NCI-H510A treated with DMSO at 0.1 percent for 48 hours (cell line): ENCODE measurements at places on chromosomes 2 and 18.

- DNase-seq: no peak
Observed at GRCh38 chr2:233387667-233388528, 33.6 kb downstream of the DGKD start.

GRCh38 chr2:224875841-224876240, 159.7 kb upstream of the CCDC195 start:
- DNase-seq: no peak

DNA sequence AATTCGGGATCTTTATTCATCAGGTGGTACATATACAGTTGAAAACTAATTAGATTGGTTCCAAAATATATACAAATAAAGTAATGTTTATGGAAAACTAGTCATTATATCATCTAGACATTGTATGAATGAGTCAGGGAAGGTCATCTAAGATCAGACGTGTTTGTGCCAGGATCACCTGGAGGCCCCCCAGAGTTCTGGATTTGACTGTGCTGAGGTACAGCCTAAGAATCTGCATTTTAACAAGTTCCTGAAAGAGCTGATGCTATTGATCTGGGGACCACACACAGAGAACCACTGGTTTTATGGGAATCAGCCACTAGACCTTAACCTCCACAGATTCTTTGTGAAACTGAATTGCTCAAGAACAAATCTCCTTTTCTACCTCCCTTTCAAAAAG, 43.2 kb downstream of the PARD6G start:
- DNase-seq: no peak

- DNase-seq: no peak
Observed at GRCh38 chr2:136534811-136535210, 230.5 kb upstream of the THSD7B start.

DNA sequence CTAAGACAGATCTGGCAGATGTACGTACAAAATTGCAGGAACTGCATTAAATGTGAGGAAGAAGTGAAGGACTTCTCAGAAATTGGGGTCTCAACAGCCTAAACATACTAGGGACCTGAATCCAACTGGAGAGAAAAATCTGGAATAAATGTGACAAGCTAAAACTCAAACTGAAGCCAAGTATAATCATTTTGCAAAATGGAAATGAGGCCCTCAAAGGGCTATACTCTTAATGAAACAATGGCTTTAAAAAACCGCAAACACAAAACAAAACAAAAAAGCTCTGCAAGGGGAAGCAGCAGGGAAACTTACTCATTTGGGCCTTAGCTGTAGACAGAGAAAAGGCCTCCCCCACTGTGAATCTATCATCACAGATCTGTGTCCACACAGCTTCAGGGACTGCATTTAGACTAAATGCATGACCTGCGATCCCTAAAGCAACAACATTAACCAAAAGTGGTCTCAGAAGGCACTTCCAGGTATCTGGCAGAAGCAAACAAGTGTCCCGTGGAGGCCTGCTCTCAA, 63.2 kb downstream of the CCBE1 start:
- DNase-seq: no peak

- no peak for DNase-seq
Observed at GRCh38 chr2:231250146-231250545, 51.7 kb downstream of the ARMC9 start.

DNA sequence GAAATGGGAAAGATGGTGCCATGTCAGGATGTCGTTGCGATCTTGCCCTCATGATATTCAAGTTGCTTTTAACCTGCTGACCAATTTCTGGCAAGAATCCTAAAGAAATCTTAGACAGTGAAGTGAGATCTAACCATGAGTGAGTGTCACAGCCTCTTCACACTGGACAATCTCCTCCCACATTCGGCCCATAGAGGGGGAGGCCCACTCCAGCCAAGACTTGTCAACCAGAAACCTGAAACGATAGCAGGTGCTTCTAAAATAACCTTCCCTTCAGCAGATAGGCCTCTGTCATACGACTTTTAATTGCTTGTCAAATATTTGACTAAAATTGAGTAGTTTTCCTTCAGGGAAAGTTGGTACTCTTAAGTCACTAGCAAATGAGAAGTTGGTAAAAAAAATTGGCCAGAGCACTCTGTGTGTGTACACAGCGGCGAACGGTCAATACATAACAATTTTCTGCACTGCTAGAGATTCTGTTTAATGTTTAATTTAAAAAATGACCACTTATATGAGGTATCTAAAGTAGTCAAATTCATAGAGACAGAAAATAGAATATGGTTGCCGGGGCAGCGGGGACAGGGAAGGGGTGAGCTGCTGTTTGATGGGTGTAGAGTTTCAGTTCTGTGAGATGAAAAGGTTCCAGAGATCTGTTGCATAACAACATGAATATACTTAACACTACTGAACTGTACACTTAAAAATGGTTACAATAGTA, 110.2 kb downstream of the VAPA start:
- DNase-seq: peak; percentile 76

- DNase-seq: no peak
Observed at GRCh38 chr2:181243319-181243718, 213.9 kb upstream of the ITGA4 start.

DNA sequence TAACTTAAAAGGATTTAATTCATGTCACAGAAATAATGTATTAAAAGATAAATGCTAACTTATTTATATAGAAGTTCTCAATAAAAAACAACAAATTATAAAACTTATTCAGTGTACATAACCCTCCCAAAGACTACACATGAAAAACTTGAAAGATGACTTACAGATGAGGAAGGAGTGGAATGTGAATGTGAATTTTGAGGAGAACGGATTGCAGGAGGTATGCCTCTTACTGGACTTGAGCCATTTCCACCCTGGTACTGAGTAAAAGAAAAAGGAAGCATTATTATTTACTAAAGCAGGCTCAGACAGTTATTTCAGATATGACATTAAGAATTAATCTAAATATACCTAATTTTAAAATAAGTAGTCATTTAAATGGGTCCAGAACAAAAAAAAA, 104.4 kb downstream of the TLK1 start:
- DNase-seq: no peak

DNA sequence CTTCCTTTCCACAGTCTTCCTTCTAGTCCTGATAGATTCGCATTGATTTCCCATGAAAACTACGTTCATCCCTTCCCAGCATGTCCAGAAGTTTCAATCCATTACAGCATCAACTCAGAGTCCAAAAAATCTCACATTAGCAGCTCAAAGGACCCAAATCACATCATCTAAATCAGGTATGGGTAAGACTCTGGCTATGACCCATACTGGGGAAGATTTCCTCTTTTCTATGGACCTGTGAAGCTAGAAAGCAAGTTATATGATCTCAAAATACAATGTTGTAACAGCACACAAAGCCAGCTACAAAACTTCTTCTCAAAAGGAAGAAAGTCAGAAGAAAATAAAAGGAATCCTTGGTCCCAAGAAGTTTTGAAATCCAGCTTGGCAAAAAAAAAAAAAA, 5.7 kb upstream of the DCC start:
- no peak for DNase-seq

- DNase-seq: no peak
Observed at GRCh38 chr18:47485221-47485797, 233.8 kb upstream of the SKOR2 start.

DNA sequence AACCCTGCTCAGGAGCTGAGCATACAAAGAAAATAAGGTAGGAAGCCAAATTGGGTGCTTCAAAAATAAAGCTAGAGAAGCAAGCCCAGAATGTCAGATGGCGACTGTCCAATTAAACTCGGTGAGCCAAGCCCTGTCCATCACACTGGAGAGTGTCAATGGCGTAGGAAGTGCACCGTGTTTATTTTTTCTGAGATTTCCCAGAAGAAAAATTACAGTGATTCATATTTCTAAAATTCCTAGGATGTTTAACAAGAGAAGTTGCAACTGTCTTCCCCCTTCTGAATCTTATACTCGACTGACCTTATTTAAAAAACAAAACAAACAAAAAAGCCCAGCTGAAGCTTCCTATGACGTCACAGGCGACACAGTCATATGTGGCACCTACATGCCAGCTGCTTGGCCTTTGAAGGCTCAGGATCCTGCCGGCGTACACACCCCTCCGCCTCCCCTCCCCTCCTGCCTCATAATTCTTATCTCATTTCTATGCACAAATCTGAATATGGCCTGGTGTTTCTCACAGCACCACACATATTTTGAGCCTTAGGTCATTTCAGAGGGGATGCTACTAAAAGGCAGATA, 60.8 kb downstream of the MBP start:
- DNase-seq: peak; percentile 77

DNA sequence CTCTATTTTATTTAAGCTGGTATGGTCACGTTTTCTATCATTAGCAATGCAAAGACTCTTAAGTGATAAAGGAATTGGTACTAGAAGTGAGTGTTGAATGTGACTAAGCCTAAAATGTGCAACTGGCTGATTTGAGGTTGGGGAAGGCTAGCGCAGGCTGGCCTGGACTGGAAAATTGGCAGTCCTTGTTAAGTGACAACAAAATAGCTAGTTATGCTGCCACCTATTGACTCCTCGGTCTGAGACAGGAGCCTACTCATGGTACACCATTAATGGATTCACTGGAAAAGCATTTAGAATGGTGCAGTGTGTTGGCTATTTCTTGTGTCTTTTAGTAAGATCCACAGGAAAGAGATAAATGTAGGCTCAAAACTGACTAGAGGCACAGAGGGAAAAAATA, 5.7 kb upstream of the WIPF1 start:
- peak; percentile 82 for DNase-seq

DNA sequence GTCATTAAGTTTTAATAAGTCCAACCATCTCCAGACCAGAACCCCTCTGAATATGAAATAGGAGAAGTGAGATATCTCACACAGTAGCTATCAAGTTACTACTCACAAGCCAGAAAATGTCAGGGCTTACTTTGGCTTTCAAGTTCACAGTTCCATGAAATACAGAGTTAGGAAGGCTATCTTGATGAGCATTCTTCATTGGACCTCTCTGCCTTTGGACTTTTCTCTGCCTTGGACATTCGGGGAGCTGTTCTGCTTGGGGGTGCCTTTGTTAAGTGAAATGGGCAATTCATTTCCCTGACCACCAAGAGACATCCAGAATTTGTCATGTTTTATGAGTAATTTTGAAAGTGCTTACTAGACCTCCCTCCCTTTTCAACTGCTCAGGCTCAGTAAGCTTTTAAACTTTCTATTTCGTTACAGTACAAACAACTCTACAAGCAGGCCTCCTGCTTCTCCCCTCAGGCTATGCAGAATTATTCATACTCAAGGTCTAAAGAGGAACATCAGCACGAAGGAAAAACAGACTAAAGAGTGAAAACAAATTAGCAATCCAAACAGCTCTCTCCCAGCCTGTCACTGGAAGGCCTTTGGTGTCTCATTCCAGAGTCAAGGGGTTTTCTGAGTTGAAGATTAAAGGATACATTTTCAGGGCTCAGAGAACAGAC, 95.3 kb downstream of the MREG start:
- no peak for DNase-seq

GRCh38 chr2:128997166-128997866, 678.6 kb upstream of the HS6ST1 start:
- no peak for DNase-seq

DNA sequence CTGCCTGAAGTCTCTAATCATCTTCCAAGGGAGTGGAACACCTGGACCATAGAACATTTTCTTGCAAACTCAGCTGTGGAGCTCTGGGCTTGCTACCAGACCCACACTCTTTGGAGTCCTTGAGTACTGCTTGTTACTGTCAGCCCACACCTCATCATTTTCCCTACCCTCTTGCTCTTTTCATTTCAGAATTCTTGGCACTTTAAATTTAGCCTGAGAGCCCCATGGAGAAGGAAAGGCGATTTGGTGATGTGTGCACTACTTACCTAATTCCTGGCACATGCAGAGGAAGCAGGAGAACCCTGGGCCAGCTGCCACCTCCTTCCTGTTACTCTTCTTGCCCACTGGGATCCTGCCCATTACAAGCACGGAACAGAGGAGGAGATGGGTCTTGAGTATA, 31.7 kb downstream of the TMEM178A start:
- no peak for DNase-seq

DNA sequence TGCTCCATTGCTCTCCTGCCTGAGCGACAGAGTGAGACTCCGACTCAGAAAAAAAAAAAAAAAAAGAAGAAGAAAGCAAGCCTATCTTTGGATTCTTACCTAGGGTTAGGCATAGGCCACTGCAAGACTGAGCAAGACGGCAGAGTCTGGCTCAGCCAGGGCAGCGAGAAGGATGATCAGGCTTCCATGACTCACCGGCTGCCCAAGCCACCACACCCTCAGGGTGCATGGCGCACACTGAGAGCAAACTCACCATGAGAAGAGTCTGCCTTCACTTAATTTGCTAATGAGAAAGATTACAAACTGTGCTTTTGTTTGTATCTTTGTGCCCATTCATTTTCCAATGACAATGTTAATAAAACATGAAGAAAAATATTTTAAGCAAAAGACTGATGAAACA, 8.2 kb downstream of the FAM110C start:
- no peak for DNase-seq

DNA sequence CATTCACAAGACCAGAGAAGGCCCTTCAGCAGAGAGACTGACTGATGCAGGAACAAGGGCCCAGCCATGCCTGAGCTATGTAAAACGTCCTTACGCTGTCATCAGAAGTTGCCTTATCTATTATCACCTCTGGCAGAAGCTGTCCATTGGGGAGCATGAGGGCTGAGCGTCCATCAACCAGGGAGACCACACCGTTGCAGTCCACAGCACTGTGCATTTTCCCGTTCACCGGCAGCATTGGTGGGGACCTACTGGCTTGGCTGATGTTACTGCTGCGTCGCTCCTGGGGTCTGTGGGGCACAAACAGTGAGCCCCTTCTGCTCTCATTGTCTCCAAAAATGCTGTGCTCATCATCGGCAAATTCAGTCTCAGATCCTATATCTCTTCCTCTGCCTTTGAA, 91.4 kb downstream of the SCN9A start:
- no peak for DNase-seq

- no peak for DNase-seq
Observed at GRCh38 chr18:23943104-23943503, 71.5 kb upstream of the TTC39C start.

- DNase-seq: no peak
Observed at GRCh38 chr2:233501198-233502076, 65.1 kb downstream of the USP40 start.

GRCh38 chr2:240323601-240324291, 111.7 kb upstream of the GPC1 start:
- DNase-seq: no peak

GRCh38 chr18:9417073-9417851, 58.1 kb upstream of the RALBP1 start:
- no peak for DNase-seq

DNA sequence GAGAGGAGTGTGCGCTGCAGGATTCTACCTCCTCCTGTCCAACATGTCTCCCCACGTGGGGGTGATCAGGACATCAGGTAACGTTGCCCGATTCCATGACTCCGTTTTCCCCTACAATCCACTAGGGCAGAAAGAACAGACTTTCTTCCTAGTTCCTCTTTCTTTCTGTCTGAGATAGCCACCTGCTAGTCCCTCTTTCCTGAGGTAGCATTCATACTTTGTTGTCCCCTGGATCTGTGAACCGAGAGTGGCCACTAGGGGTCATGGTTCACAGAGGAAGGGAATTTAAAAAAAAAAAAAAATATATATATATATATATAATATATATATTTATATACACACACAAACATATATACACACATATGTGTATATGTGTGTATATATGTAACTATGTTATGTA, 210.0 kb upstream of the ZNF521 start:
- DNase-seq: no peak
